DMS79 treated with DMSO at 0.1 percent for 48 hours (cell line): ENCODE measurements at places on chromosomes 4 and X.

DNA sequence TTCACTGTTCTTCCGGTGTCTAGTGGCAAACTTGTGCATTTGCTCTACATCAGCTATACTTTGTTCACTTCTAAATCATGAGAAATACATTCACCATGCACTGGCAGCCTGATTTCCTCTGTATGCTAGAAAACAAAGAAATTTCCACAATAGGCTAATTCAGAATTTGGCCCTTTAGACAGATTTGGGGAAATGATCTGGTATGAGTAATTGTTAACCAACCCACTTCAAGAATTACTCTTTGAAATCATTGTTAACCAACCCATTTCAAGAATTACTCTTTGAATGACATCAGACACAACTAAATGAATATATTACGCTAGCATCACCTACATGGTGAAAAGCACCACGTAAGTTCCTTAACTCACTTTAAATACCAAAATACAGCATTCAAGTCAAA is 14.6 kb downstream of the APBB2 start:
- DNase-seq: no peak

DNA sequence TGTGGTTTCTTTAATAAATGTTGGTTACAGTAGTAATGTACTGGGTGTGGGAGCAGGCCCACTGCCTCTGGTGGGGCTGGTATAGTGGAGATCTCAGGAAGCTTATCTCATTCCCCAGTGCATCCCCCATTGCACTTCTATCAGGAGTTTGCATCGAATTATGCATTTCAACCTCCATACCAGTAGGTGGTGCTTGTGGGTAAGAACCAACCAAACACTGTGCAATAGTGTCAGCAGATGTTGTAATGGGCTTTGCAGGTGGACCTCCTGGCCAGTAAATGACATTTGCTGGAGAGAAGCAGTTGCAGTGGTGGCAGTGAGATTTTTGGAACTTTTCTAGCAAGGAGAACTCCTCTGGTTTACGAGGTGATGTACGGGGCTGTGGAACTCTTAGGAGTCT is 150.6 kb downstream of the POU3F4 start:
- no peak for DNase-seq

- DNase-seq: no peak
These were observed 6.0 kb upstream of the SOX3 start for GRCh38 chrX:140510895-140511295.

GRCh38 chrX:10992110-10992509 is 119.0 kb upstream of the HCCS start:
- no peak for DNase-seq

DNA sequence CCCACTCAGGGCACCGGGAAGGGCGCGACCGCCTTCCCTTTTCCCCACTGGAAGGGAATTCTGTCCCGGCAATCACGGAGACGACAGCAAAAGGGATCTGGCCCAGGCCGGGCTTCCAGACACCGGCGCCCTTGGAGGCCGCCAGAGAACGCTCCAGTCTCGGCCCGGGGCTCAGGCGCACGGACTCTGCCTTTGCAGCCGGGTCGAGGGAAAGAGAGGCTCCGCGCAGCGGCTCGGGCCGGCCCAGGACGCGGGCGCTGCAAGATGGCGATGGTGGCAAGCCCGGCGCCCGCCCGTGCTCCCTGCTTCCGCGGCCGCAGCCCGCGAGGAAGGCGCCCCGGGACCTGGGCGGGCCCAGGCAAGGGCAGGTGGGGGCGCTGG is 1.1 kb downstream of the CTBP1 start:
- DNase-seq: no peak

DNA sequence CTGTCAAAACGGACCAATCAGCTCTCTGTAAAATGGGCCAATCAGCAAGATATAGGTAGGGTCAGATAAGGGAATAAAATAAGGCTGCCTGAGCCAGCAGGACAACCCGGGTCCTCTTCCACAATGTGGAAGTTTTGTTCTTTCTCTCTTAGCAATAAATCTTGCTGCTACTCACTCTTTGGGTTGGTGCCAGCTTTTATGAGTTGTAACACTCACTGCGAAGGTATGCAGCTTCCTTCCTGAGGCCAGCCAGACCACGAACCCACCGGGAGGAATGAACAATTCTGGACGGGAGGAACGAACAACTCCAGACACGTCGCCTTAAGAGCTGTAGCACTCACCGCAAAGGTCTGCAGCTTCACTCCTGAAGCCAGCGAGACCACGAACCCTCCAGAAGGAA is 287.8 kb downstream of the RAPGEF2 start:
- no peak for DNase-seq

DNA sequence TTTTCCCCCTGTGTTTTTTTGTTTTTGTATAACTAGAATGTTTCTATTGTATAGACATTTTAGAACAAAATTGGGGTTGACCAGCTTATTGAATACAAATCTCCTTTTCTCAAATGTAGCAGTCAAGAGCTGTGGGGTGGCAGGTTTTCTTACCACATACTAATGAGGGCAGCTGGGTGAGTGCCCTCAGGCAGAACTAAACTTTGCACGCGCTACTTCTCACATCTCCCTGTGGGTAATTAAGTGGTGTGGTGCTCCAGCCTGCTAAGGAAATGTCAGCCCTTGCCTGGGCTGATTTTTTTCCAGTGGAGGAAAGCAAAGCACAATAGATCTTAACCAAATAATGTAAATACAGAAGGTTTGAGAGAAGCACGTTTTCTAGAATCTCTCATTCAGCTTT is 717.6 kb upstream of the TENM3 start:
- peak; percentile 55 for DNase-seq

- DNase-seq: no peak
These were observed 211.8 kb downstream of the DTHD1 start for GRCh38 chr4:36493251-36493650.
